IMR-90 (cell line): ENCODE measurements at places on chromosomes 16 and 17.

DNA sequence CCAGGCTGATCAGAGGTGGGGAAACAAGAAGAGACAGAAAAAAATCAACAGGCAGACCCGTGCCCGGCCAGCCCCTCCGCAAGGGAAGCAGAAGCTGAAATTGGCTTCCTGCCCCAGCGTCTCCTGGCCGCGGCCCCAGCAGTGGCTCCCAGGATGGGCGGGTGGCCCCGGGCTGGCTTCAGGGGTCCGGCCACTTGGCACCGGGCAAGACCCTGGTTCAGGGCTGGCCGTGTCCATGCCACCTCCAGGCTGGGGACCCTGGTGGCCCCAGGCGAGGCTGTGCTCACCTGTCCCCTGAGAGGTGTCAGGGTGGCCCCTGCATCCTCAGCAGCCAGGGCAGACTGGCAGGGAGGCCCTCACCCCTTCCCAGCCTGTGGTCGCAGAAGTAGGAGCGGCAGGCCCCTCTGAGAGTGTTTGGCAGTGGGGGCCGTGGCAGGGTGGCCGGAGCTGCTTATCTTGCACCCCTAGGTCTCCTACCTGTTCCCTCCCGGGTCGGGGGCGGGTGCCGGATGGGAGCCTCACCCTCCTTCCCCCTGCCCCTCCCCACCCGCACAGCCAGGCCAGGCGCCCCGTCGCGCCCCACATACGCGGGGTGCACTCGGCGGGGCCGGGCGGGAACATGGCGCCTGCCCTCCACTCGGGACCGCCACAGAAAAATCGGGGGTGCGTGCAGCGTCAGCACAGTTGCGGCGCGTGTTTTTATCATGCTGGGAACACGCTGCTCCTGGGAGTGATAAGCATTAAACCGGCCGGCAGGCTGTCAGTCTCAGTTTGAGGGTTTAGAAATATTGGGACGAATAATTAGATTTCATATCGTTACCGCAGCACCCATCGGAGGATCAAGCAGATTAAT is 46.7 kb upstream of the ZC3H18 start:
- no peak for DNase-seq

DNA sequence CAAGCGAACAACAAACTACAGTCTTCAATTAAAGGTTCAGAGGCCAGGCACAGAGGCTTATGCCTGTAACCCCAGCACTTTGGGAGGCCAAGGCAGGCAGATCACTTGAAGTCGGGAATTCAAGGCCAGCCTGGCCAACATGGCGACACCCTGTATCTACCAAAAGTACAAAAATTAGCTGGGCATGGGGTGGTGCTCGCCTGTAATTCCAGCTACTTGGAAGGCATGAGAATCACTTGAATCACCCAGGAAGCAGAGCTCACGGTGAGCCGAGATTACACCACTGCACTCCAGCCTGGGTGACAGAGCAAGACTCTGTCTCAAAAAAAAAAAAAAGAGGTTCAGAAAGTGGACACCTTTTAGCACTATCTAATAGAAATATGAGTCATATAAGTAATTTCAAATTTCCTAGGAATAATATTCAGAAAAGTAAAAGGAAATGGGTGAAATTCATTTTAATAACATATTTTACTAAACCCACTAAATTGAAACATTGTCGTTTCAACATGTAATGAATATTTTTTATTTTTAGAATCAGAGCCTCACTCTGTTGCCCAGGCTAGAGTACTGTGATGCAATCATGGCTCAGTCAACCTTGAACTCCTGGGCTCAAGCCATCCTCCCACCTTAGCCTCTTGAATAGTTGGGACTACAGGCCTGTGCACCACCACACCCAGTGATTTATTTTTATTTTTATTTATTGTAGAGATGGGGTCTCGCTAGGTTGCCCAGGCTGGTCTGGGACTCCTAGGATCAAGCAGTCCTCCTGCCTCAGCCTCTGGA is 15.2 kb upstream of the MARCHF10 start:
- DNase-seq, result no peak

DNA sequence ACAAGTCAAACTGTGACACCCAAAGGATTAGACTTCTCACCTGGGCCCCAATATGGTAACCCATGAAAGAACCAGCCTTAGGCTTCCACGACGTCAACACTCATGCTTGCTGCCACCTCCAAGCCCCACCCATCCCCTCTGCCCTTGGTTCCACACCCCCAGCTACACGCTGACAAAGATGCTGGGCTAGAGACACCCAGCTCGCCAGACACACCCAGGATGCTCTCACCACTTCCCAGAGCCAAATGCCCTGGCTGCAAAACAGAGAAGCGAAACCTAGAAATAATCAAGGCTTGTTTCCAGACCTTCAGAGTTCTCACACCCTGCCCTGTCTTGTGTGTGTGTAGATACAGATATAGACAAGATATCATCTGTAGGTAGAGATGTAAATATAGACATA is 26.0 kb upstream of the ADCY9 start:
- no peak for DNase-seq

GRCh38 chr17:14299280-14300141 is 1.4 kb upstream of the HS3ST3B1 start:
- no peak for DNase-seq

DNA sequence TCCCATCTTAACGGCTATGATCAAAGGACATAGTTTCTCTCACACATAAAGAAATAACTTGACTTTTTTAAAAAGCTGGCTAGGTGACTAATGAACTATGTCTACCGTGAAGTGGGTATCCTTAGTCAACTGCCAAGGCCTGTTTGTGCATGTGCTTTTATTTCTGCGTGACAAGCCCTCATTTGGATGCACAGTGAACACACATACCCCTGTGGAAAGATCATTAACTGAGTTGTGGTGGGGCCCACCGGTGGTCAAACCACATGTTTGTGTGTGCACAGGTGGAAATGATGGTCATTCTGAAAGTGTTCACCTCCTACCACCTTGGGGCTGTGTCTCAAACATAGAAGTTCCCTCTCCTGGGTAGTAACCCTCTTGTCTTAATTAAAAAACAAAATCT is 256.1 kb upstream of the SALL1 start:
- DNase-seq, result no peak

- peak; percentile 22 for DNase-seq
These were observed 6.5 kb downstream of the EIF1 start for GRCh38 chr17:41695134-41695661.

DNA sequence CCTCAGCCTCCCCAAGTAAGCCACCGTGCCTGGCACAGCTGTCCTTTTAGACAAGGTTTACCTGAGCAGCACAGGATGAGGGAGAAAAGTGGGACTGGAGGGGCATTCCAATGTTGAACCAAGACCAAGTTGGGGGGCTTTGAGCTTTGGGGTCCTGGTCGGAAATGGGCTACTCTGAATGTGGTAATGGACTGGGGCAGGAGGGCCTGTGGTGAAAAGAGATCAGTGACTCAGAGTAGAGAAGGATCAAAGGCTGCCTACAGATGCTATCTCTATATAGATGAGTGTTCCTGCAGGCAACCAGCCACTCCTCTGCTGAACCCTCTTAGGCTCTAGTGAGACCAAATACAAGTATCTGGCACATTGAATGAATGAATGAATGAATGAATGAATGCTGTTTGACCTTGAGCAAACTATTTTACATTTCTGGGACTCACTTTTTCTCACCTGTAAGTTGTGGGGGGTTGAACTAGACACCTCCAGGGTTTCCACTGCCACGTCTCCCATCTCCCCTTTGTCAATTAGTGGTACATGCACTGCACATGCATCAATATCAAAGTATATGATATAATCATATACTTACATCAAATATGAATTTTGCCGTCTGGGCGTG is 26.3 kb upstream of the ETV4 start:
- peak; percentile 19 for DNase-seq

DNA sequence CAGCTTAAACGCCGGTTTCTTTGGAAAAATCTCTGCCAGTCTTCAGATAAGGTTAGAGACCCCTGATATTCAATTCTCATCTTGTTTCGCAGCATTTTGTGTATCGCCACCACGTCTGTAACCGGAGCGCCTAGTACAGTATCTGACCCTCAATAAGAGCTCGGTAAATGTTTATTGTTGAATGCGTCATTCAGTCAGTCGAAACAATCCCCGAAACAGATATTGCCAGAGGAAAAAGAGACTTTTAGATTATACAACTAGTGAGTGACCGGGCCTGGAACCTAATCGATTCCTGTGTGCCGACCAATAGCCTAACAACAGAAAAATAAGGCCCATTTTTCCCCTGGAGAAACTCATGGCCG is 626 bp downstream of the PELP1 start:
- DNase-seq, result peak; percentile 5

GRCh38 chr17:33704856-33705255 is 411.8 kb upstream of the ASIC2 start:
- no peak for DNase-seq

DNA sequence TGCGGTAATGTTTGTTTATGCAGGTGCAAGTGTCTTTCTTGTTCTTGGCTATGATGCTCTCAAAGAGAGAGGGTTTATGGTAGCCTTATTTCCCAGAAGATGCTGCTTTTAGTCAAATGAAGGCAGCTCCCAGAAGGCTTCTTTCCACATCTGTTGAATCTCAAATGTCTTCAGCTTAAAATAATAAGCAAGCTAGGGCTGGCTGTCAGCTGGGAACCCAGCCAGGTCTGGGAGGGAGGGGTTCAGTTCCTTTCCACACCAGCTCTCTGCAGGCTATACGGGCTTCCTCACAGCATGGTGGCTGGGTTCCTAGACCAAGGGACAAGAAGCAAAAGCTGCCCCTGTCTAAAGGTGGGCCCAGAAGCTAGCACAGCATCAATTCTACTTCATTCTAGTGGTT is 47.4 kb upstream of the ATF7IP2 start:
- DNase-seq, result no peak

DNA sequence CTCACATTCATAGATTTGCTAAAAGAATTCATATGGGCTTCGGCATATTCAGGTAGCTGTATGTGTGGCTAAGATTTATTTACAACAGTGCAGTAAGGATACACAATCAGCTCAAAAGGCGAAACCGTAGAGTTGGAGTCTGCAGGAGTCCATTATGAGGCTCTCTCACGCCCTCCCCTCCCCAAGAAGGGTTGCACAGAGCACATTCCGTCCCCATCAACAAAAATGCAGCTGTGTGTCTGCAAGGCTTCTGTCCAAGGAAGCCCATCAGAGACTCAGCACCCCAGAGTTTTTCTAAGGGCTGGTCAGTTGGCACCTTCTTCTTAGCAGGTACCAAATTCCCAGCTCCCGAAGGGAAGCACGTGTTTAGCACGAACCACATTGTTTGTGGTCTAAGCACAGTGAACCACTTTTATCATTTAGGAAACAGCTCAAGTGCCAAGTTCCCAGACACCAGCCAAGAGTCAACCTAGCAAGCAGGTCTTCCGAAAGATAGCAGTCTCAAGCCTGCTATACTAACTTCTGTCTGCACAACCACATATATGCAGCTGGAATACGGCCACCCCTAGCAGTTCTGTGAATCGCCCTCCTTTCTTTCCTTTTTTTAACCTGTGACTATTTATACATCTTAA is 28.5 kb upstream of the MEAK7 start:
- DNase-seq, result no peak

- DNase-seq, result no peak
These were observed 98.2 kb upstream of the SOX9 start for GRCh38 chr17:72022328-72023275.

GRCh38 chr17:74750327-74751069 is 2.1 kb downstream of the NHERF1 start:
- no peak for DNase-seq

DNA sequence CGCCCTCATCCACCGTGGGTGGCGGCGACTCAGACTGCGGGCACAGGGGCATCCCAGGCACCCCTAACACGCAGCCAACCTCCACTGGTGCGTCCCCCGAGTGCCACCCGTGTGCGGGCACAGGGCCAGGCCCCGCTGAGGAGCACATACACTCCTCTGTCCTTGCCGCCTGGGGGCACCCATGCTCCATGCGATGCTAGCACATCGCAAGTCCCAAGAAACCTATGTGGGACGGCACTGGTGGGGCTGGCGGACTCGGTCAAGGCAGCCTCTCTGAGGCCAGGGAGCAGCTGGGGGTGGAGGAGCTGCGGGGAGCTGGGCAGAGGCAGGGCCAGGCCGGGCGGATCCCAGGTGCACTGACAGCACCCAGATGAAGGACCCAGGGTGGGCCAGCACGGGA is 4.0 kb downstream of the ZNF598 start:
- no peak for DNase-seq

DNA sequence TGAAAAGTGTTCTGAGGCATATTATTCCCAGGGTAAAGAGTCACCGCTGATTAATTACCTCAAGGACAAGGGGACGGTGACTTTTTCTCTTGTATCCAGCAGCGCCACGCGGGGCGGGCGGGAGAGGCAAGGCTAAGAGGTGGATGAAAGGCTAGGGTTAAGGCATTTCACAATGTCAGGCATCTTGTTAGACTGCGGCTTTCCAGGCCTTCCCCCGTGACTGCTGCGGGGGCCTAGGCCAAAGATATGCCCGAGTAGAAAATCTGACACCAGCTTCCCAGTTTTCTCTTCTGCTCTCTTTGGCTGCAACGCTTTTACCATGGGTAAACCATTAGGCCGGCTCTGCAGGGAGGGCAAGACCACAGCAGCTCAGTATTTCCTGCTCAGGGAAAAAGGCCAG is 698.2 kb downstream of the MAF start:
- no peak for DNase-seq

- DNase-seq, result no peak
These were observed 62.3 kb downstream of the CYB5B start for GRCh38 chr16:69486724-69487123.

DNA sequence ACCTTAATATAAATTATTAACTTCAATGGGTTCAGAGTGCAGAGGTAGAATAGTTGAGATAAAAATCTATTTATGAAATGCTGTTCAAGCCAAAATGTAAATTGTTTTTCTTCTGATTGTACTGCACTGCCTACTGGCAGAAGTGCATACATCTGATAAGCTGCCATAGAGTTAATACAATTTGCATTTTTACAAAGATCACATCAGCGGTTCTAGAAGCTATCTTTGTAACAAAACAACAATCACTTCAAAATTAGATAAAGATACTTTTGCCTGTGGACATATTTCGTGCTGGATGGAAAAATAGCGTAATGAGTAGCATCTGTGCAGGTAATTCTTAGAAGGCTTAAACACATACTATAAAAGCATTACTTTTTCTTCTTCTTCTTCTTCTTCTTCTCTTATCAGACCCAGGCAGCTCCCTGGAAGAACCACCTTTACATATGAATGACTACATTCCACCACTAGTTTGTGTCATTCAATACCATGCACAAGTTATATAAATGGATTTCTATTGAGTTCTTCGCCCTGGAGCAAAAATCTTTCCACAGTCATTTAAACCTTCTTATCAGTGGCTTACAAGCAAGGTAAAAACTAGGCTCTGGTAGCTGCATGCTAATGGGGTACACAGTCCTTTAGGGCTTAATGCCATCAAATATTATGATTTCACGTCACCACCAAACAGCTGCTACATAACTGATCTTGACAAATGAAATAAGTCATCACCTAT is 47.0 kb downstream of the SYNRG start:
- no peak for DNase-seq

GRCh38 chr17:30086896-30087295 is 29.7 kb upstream of the NSRP1 start:
- DNase-seq, result no peak
